ENCODE measurements at places on chromosomes 3 and 15. TPM values are rescaled to one million over a fixed set of nuclear protein-coding genes. Genes with fewer than 3 reads are reported as not detected.

EOGT gene
- 104 TPM for total RNA-seq

CLEC3B gene
- total RNA-seq, result 78.9 TPM

SLC2A2 gene
- total RNA-seq, result not detected

ZNF619 gene
- total RNA-seq, result 5.4 TPM

DNA sequence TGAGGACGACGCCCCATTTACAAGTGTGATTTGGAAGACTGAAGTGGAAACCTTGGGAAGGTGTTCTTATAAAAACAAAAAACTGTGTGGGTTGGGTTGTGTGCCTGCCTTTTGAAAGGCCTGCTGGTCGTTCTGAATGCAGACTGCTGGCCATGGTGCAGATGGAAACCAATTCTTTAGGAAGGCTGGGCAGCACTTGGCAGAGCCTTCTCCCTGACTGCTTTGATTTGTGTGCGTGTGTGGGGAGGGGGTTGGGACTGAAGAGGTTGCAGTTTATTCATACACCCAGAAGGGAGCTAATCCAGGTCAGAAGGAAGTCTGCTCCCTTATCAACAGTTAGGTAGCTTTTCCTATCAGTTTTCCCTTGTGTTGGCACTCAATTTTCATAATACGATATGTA lies 288.7 kb downstream of the SOX2 start:
- DNase-seq, result no peak

DNA sequence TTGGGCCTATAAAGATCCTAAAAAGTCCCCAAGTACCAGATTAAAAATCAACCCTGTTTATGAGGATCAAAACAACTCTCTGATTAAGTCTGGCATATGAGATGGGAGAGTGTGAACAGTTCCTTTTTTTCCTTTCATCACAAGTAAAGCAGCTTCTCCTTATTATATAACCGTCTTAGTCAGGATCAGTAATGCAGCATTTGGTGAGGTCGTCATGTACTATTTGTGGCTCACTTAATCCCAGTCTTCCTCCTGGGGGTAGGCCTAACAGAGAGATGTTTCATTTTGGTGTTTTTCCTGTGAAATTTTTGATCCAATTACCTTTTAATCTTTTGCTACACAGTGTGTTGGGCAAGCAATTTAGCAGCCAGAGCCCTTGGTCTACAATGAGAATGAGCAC lies 333.1 kb upstream of the KCNMB2 start:
- no peak for DNase-seq

- DNase-seq, result no peak
These were observed 1.8 kb upstream of the ABTB1 start for GRCh38 chr3:127670761-127671522.

DNA sequence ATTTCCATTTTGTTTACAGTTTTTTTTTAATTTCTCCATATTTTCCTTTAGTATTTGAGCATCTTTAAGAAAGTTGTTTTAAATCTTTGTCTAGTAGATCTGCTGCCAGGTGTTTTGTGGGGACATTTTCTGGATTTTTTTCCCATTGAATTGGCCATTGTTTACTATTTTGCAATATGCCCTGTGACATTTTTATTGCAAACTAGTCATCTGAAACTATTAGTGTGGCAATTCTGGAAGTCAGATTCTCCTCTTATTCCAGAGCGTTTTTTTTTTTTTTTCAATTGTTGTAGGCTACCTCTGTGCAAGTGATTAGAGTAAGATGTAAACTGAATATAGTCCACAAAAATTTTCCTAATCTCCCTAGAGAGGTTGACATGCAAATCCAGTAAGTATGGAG lies 334.2 kb downstream of the PYDC2 start:
- DNase-seq, result no peak

DNA sequence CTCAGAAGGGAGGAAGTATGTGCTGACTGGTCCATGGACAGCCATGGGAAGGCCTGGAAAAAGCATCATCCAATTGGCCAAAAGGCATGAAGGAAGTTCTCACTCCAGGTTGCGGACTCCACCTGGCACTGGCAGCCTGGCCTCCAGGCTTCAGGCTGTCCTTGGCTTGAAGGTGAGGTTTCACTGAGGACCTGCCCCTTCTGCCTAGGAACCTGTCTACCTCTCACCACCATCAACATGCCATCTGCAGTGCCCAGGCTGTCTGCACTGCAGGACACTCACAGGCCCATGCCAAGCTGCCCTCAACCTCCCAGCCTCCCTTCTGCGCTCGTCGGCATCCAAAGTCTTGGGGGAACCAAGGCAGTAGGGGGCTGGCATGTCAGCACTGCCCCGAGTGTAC lies 51.1 kb downstream of the CEP70 start:
- no peak for DNase-seq

DNA sequence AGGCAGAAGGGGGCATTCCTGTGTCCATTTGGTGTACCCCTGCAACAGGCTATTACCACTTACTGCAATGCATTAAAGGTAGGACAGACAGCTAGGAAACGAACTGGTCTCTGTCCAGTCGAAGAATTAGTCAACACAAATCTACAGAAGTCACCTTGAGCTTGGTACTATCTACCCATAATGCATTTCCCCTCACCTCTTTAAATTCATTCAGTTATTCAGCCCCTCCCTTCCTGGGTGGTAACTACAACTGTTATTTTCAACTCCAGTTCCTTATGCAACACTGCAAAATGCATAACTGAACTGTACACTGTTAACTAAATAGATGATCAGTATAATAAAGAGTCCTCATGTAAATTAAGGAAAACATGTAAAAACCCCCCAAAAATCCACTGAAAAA lies 77.6 kb downstream of the MAGI1 start:
- no peak for DNase-seq
